ENCODE measurements at places on chromosomes 13 and 19.

DNA sequence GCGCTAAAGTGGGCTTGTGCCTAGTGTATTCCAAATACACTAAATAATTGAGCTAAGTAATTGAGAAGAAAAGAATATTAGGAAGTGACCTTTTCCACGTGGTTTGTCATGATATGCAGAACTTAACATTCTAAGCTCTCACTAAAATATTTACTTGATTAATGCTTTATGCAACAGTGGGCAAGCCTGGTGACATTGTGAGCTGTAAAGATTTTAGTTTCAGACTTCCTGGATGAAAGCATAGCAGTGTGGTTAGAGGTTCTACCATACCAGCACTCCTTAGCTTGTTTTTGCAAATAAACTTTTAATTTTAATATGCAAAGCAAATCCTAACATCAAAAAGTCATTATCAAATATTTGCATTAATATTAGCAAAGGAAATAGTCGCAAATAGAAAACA is 1065.1 kb upstream of the SPRY2 start:
- no peak for DNase-seq

GRCh38 chr13:91145571-91146205 is 201.8 kb upstream of the MIR17HG start:
- DNase-seq: no peak

GRCh38 chr13:63942372-63942771 is 2526.7 kb upstream of the PCDH20 start:
- DNase-seq: no peak

DNA sequence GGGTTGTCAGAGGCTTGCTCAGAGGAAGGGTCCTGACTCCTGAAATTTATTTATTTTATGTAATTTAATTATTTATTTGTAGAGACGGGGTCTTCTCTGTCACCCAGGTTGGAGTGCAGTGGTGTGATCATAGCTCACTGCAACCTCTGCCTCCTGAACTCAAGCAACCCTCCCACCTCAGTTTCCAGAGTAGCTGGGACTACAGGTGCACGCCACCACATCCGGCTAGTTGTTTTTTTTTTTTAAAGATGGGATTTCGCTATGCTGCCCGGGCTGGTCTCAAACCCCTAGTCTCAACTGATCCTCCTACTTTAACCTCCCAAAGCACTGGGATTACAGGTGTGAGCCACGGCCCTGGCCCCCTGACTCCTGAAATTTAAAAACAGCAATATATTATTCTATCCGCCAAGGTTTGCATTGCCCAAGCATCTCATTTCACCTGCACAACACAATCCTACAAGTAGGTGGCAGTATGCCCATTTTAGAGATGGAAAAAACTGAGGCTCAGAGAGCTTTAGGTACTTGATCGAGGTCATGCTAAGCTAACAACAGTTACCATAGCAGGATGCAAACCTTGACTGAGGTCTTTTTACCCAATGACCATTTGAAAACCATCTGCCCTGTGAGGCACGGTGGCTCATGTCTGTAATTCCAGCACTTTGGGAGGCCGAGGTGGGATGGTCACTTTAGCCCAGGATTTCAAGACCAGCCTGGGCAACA is 18.1 kb downstream of the ARHGEF18 start:
- no peak for DNase-seq

GRCh38 chr19:6608940-6609339 is 18.0 kb upstream of the CD70 start:
- no peak for DNase-seq

DNA sequence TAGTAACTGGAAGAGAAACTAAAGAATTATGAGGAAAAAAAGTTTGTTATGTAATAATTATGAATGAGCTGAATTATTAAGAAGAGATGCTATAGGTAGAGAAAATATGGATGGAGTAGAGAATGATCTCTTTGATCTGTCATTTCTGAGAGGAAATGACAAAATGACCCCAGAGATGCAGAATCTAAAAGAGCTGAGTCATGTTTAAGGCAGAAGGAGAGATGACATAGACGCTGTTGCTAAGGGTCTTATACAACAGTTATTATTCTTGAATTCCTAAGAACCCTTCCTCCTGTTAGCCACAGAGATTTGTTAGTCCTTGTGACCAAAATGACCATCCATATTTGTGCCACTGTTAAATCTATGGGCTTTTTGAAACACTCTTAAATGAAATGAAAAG is 58.3 kb upstream of the FREM2 start:
- DNase-seq: no peak

DNA sequence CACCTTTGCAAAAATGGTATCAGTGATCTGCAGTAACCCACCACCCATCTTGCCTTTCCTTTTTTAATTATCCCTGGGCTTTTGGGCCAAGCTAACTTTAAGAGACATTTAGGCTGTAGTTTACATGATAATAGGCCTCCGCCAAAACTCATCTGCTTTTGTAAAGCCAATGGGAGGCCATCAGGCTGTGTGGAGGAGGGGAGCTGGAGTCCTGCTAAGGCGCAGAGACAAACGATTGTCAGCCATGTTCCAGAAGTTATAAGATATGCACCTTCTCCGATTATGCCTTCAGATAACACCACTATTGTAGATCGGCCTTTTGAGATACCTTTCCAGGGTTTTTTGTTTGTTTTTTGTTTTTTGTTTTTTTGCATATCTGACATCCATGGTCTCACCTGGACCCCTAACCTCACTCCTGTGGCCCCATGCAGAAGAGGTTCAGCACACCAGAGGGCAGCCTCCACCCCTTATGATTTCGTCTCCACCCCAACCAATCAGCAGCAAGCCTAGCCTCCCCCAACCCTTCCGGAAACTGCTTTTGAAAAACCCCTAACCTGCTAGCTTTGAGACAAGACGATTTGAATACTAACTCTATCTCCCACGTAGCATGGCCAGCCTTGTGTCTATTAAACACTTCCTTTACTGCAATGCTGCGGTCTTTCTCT is 113.9 kb upstream of the UBL3 start:
- DNase-seq: no peak

- DNase-seq: no peak
Observed at GRCh38 chr19:46478356-46478986, 7.1 kb upstream of the PNMA8A start.

- DNase-seq: no peak
Observed at GRCh38 chr19:30028118-30028991, 86.3 kb downstream of the URI1 start.

DNA sequence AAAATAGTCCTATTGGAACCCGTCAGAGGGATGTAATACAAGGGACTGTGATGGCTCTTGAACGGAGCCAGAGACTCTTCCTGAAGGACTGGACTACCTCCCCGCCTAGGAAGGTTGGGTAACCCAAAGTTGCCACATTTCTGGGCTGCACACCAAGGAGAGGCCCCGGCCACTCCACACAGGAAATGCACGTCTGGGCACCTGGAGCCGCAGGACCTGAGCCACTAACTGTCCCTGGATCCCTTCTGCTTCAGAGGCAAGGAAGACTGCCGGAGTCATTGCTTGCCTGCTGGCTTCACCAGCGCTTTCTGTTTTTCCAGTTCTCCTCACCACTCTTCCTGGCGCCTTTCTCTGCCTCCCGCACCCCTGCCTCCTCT is 1.2 kb upstream of the FLT1 start:
- DNase-seq: no peak

- peak; percentile 77 for DNase-seq
Observed at GRCh38 chr19:46786236-46787039, 2.0 kb downstream of the SLC1A5 start.

DNA sequence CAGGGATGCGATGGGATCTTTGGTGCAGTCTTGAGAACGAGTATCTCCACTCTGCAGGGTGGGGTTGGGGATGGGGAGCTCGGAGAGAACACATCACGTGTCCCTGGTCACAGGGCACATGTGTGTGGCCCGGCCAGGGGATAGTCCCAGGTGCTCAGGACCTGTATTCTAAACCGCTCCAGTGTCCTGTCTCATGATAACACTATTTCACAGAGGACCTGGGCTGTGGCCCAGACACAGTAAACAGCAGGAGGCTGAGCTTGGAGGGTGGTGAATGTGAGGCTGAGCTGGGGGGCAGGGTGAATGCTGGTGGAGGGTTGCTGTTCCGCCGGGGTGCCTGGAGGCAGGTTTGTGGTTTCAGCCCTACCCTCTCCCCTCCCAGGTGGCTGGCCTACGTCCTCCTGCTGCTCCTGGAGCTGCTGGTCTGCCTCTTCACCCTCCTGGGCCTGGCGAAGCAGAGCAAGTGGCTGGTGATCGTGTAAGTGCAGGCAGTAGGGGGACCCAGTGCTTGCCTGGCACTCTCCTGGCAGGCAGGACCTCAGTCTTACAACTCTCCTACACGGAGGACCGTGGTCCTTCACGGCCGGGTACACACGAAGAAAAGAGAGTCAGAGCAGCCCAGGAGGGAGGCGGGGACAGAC is 11.1 kb downstream of the TTYH1 start:
- DNase-seq: no peak

- no peak for DNase-seq
Observed at GRCh38 chr13:114259974-114260373, 21.4 kb upstream of the UPF3A start.

DNA sequence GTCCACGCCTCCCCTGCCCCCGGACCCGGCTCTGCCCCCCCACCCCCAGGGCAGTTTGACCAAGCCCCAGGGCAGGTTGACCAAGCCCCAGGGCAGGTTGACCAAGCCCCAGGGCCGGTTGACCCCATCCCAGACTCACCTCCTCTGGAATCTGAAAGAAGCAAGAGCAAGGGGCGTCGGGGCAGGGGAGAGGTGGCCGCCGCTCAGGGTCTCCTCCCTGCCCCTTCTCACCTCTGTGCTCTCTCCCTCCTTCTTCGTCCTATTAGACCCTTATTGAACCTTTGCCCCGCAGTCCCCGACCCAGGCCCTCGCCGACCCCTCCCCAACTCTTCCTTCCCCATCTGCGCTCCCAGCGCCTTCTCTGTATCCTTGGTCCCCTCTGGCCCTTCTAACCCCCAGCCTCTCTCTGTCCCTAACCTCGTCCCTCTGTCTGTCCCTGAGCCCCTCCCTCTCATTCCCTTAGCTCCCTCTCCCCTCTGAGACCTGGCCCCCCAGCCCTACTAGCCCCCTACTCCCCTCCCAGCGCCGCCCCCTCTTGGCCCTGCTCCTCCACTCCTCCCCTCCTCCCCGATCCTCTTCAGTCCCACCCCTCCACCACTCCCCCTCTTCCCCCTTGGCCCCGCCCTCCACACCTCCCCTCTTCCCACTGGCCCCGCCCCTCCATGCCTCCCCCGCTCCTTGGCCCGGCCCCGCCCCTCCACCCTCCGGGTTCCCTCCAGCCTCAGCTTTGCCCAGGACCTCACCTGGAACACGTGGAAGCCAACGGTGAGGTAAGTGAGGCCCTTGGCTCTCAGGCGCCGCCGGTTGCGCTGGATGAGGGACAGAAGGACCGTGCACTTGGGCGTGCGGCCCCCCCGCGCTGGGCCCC is 7.6 kb downstream of the CAPN12 start:
- peak; percentile 48 for DNase-seq

DNA sequence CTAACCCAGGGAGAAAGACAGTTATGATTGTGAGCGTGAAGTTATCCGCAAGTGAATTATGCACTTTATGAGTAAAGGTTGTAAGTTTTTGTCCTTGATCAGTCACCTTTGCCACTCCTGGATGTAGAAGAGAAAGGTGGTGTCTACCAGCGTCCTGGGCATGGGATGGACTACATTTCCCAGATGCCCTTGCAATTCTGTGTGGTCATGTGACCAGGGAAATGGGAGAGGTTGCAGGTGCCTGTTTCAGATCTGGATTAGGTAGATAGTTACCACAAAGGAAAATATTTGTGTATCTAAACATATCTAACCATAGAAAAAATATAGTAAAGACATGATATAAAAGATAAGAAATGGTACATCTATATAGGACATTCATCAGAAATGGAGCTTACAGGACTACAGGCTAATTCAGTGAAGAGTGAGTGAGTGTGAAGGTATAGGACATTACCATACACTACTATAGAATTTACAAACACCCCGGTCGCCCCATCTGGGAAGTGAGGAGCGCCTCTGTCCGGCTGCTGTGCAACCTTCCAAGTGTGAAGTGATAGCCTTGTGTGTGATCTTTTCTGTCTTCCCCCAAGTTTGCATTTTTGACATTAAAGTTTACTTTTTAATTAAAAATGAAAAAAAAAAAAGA is 51.6 kb upstream of the CACNA1A start:
- DNase-seq: no peak
